T-helper 17 cell (primary cell): ENCODE measurements at places on chromosomes 7 and 10. TPM values are rescaled to one million over a fixed set of nuclear protein-coding genes. Genes with fewer than 3 reads are reported as not detected.

The SFTPA1 gene
- not detected for total RNA-seq

The HOXA10 gene
- not detected for total RNA-seq

The NEUROG3 gene
- total RNA-seq, result not detected

The TEX36 gene
- not detected for total RNA-seq

GRCh38 chr10:74103560-74104258, 46.9 kb downstream of the AP3M1 start:
- peak overlapping the region; percentile 45 for H3K27ac ChIP-seq
- peaks cover 18% of the 10 kb centered on the region for H3K4me1 ChIP-seq
- no peak overlapping the region for H3K4me3 ChIP-seq

The KLLN gene
- 0.21 TPM for total RNA-seq

- H3K27ac ChIP-seq, result no peak overlapping the region
- no peaks in the 10 kb centered on the region for H3K27me3 ChIP-seq
- DNase-seq, result no peak
These were observed 294.6 kb downstream of the PTEN start for GRCh38 chr10:88157981-88158465.
